ENCODE measurements at places on chromosomes 7 and 10.

DNA sequence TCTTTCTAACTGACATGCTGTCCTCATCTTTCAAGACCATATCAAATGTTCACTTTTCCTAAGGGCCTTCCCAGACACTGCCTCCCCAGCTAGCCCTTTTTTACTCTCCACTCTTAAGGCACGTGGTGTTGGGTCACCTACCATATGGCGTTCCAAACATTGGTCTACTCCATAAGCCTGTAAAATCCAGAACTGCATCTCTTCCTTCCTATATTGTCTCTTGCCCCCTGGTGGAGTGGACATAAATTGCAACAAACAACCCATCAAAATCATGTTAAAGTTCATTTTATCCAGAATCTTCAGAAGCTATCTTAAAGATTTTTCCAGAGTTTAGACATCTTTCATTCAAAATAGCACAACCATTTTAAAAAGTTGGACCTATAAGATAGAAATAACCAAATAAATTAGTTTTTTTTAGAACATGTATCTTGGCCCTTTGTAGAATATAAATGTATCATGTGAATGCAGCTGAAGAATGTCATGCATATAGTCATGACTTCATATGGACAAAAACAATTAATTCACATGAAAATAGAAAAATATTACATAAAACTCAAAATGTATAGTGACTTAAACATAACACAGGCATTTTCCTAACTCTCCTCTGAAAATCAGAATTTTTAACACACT, 180.6 kb upstream of the CHRM2 start:
- no peak for DNase-seq

DNA sequence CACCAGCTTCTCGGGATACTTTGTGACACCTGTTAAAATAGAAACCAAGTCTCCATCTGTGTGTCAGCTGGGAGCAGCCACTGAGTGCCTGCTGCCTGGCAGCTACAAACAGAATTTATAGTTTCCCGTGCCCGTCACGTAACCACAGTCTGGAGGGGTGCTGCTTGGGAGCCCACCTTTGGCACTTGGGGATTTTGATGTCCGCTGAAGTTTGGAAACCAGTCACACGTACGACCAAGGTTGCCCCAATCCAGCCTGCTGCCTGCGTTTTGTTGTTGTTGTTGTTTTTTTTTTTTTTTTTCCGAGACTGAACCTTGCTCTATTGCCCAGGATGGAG, 1.6 kb downstream of the TRRAP start:
- no peak for DNase-seq

DNA sequence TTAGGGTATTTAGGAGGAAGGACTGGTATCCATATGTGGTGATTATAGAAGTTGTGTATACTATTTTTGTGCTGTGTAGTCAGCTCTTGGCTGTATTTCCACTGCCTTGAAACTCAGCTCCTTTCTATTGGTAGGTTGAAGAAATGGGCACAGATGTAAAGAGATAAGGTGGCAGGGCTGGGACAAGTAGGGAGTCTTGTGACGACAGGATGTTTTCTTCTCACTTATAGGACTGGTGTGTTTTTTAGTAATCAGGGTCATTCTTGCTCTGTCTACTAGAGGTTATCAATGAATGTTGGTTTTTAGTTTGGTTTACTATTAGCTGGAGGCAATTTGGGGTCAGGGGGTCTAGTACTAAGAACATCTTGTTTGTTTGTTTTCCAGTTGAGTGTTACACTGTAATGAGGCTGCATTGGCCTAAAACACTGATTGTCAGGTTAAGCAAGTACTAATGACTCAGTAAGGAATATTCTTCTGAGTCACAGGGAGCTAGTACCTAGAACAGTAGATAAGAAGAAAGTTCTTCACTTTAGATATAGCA, 11.8 kb downstream of the UBN2 start:
- DNase-seq, result no peak

GRCh38 chr10:84523526-84523925, 195.1 kb downstream of the CCSER2 start:
- DNase-seq, result no peak

DNA sequence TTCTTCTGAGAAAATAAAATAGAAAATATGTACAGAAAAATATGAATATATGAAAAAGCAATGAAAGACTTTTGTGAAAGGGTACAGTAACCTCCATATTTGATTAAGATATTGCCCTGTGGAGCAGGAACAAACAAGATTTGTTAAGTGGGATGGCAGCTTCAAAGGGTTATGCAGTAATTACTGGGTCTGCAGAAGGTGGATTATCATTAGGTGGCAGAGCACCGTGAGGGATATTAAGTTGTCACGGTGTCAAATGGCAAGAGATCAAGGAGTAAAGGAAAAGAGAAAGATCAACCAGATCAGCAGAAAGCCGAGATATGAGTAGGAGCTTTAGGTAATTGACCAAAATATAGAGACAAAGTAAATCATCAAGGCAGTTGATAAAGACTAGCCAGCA, 44.1 kb downstream of the DGKB start:
- DNase-seq, result no peak

- DNase-seq, result no peak
Observed at GRCh38 chr10:7666253-7667023, at the start of gene ITIH5. ITIH5 (minus strand) TSS chr10:7666966; CDS start chr10:7666892, 74 bp downstream.

- DNase-seq, result no peak
Observed at GRCh38 chr10:77603534-77603927, 34.1 kb downstream of the KCNMA1 start.

- DNase-seq, result no peak
Observed at GRCh38 chr7:48245751-48246472, 74.7 kb downstream of the ABCA13 start.

DNA sequence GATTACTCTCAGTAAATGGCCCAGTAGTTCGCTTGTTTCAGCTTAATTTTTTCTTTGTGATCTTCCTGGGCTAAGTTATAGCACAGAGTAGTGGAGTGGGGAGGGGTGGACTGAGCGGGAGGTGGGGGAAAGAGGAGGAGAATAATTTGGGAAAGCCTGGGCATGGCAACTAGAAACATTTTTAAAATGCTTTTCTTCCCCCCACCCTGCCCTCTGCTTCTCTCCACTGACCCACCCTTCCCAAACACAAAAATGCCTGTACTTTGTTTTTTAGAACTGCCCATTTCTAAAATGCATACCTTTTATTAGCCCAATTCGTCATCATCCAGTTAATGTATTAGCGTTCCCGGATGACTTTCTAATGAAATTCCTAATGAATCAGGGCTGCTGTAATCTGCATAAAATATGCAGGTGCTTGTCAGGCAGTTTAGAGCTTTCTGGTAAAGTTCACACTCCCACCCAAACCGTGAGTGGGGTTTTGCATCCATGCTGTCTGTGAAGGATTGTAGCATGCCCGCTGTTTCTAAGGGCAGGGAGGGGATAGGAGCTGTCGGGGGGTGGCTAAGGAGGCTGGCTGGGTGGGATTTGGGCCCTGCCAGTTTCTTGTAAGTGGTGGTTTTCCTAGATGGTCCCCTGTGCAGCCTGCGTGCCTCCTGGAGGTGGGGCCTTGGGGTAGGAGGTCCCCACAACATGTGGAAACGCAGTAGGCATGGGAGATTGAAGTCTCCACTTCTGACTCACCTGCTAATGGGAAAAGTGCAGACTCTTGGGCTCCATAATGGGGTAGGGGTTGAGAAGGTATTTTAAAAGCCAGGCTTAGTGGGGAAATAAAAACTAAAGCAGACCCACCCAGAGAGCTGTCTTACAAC, 190.3 kb downstream of the TCF7L2 start:
- DNase-seq, result no peak

DNA sequence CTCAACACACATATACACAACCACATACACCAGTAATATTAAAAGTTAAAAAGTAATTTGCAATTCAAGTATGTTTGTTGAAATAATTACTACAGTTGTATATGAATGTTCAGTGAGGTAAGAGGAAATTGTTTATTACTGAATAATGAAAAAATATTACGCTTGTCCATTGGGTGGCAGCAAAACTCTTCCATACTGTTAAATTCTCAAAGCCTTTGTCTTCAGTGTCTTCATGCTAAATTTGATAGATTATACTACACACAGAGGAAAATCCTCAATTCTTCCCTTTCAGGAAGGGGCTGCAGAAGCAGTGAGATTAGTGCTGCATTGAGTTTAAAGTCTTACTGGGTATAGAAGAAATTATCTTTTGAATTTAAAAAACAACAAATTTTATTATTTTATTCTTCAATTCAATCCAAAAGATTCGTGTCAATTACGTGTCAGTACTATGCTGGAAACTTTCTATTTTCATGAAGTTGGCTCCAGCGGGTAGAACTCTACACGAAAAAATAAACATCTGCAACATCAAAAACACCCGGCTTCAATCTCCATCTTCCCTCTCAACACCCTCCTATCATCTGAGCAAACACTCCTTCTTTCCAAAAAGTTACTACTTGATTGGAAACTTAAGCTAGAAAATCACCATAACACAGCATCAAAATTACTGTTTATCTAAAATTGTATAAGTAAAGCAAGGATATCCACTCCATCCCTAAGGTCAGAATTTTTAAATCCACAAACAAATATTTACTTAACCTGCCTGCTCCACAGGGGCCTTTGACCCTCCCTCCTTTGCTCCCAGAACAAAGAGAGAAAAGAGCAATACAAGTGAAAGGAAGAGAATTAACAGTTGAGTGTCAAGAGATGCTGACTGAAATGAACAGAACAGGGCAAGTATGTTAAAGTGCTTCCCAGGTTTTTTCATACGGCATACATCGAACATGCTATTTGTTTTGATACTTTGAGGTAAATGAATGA, 37.0 kb upstream of the TES start:
- DNase-seq, result peak; percentile 30

GRCh38 chr7:99876491-99876890, 342 bp downstream of the OR2AE1 start:
- DNase-seq, result no peak

- DNase-seq, result peak; percentile 73
Observed at GRCh38 chr7:106598663-106599342, 62.2 kb downstream of the CCDC71L start.

DNA sequence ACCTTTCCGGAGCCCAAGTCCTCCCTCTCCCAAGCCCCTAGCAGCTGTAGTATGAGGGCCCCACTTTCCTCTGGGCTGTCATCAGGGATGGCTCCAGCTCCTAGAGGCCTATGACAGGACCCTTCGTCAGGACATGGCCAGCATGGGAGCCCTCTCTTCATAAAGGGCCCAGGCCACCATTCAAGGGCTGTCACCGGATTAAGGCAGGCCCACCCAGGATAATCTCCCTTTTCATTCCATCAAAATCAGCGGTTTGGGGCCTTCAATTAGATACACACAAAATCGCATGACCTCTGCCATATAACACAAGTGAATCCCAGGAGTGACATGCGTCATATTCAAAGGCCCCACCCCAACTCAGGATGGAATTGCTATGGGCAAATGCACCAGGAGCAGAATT, 12.2 kb upstream of the GDF10 start:
- no peak for DNase-seq

DNA sequence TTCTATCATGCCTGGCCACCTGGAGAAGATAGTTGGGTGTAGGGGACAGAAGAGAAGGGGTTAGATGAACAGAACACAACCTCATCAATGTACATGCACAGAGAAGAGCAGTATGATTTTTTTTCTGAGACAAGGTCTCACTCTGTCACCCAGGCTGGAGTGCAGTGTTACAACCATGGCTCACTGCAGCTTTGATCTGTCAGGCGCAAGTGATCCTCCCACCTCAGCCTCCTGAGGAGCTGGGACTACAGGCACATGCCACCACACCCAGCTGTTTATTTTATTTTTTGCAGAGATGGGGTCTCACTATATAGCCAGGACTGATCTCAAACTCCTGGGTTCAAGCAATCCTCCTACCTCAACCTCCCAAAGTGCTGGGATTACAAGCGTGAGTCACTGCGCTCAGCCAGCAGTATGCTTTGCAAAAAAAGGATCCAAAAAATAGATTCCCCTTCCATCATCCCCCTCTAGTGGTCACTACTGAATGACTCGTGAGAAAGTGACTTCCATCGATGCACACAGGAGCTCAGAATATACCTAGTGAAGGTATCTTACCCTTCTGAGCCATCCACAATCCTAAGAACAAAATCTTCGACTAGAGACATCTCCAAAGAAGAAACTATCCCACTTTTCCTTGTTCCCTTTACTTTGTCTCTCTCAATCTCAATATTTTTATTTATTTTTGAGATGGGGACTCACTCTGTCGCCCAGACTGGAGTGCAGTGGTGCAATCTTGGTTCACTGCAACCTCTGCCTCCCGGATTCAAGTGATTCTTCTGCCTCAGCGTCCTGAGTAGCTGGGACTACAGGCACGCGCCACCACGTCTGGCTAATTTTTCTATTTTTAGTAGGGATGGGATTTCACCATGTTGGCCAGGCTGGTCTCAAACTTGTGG, 21.0 kb downstream of the ZCWPW1 start:
- DNase-seq, result peak; percentile 30

GRCh38 chr10:21599582-21599981, 65.5 kb downstream of the MLLT10 start:
- no peak for DNase-seq

GRCh38 chr10:126247446-126247975, 140.8 kb downstream of the ADAM12 start:
- DNase-seq, result no peak

- no peak for DNase-seq
Observed at GRCh38 chr7:74282748-74283459, 6.3 kb upstream of the CLIP2 start.

GRCh38 chr7:151120896-151121295, 34.6 kb downstream of the AGAP3 start:
- no peak for DNase-seq

- no peak for DNase-seq
Observed at GRCh38 chr7:1233333-1234048, 819 bp downstream of the UNCX start.

GRCh38 chr7:101718363-101719122, 89.4 kb upstream of the MYL10 start:
- no peak for DNase-seq

DNA sequence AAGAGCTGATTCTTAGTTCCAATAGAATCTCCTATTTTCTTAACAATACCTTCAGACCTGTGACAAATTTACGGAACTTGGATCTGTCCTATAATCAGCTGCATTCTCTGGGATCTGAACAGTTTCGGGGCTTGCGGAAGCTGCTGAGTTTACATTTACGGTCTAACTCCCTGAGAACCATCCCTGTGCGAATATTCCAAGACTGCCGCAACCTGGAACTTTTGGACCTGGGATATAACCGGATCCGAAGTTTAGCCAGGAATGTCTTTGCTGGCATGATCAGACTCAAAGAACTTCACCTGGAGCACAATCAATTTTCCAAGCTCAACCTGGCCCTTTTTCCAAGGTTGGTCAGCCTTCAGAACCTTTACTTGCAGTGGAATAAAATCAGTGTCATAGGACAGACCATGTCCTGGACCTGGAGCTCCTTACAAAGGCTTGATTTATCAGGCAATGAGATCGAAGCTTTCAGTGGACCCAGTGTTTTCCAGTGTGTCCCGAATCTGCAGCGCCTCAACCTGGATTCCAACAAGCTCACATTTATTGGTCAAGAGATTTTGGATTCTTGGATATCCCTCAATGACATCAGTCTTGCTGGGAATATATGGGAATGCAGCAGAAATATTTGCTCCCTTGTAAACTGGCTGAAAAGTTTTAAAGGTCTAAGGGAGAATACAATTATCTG, 1.6 kb downstream of the LRRTM3 start:
- DNase-seq, result no peak

DNA sequence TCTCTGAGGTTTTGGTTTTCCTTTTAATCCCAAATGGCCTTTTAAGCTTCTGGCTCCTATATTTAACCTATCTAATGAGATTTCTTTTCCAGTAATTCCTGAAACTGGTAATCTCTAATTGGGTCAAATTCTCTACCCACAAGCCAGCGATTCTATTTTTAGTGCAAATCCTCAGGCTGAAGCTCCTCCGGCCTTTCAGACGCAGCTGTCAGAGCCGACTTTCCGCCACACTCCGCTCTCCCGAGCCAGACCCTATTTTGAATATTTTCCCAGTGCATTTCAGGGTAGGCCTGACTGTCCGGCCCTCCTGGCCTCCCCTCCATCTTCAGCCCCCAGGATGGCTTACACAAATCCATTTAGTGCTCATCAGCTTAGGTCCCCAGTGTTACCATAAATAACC, 9.7 kb upstream of the ADCY1 start:
- DNase-seq, result no peak
